ENCODE measurements at places on chromosomes 7 and 10. TPM values are rescaled to one million over a fixed set of nuclear protein-coding genes. Genes with fewer than 3 reads are reported as not detected.

- H3K36me3 ChIP-seq, result no peaks in the 10 kb centered on the region
- no peak overlapping the region for H3K4me3 ChIP-seq
- H3K27ac ChIP-seq, result no peak overlapping the region
- H3K27me3 ChIP-seq, result no peaks in the 10 kb centered on the region
Measured at GRCh38 chr7:131959106-131959812, 402.8 kb upstream of the PODXL start.

Gene FASTK
- total RNA-seq, result 132 TPM

DNA sequence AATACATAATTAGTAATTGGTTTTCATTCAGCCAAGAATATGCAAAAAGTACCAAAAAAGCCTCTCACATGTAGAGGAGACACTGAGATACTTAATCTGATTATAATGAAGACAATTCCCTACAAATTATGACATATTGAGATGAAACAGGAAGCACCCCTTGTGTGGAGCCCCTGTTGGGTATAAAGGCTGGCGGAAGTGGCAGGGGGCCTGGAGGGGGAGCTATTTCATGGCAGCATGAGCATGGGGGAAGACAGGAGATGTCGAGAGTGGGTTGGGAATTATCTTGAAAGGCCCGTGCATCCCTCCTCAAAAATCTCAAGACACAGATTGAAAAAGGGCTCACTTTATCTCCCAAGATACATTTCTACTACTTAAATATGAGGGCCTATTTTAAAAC is 96.9 kb downstream of the PIP4K2A start:
- no peaks in the 10 kb centered on the region for H3K27me3 ChIP-seq
- H3K4me3 ChIP-seq, result no peak overlapping the region
- DNase-seq, result no peak
- peaks cover 21% of the 10 kb centered on the region for H3K4me1 ChIP-seq

- no peak overlapping the region for H3K27ac ChIP-seq
- H3K36me3 ChIP-seq, result no peaks in the 10 kb centered on the region
- H3K4me1 ChIP-seq, result no peaks in the 10 kb centered on the region
Measured at GRCh38 chr10:4270116-4270515, 485.1 kb upstream of the KLF6 start.
